ENCODE measurements at places on chromosomes 6 and 20.

DNA sequence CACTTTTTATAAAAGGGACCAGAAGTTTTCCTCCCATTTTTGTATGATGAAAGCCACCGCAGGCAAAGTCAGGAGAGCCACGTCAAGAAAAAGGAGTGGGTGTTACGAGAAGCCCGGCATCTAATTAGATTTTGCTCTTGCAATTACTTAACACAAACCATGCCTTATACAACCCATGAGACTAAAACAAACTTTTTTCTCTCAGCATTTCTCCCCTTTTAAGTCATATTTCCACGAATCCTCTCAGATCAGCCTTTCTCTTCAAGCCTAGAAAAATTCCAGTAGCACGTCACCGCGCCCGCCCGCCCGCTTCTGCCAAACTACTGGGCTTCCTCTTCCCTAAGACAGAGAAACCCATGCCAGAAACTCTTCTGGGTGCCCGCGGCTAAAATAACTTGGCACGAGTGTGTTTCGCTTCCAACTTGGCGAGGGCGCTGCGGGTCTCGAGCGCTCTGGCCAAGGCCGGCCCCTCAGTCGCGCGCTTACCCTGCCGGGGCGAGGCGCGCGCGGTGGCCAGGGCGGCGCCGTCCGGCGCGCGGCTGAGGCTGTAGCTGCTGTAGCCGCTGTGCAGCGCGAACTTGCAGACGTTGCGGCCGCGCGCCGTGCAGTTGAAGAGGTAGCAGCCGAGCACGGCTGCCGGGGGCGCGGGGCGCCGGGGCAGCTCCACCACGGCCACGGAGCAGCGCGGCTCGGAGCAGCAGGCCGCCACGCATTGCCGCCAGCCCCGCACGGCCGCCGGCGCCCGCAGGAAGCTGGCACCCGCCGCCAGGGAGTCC lies 1.0 kb downstream of the LRP11 start:
- DNase-seq = peak; percentile 46

- no peak for DNase-seq
These were observed 92.8 kb upstream of the SASH1 start for GRCh38 chr6:148249679-148250375.

- no peak for DNase-seq
These were observed 63.3 kb upstream of the MAP7 start for GRCh38 chr6:136613477-136613876.

DNA sequence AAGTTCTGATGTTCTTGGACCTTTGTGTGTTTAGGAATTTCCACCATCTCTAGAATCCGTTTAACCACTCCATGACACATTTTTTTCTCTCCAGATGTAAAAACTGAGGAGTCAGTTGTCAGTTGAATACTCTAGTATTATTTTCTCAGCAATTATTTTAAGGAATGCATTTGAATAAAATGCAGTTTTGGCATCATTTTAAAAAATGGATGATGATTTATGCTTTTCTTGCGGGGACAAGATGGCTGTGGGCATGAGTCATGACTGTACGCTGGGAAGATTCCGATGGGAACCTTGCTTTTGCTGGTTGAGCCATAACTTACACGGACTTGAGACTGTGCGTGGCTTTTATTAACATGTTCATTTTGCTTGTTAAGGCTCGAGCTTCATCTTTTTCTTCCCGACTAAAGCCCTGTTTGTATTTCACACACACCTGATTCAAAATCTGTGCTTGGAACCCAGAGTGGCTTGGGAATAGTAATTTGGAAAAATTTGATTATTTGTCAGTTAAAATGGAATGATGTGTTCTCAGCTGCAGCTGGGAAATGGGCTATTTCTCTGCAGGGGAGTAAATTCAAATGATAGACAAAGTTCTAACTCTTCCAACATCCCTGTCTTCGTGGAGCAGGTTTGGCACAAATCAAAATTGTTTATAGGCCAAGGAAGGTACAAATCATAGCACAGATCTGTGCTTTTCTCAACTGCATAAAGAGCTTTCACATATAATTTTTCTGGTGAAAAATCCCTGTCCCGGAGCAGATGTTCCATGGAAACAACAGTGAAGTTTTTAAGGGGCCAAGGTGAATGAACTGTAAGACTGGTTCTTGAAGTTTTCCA lies 470.5 kb upstream of the JAG1 start:
- no peak for DNase-seq

DNA sequence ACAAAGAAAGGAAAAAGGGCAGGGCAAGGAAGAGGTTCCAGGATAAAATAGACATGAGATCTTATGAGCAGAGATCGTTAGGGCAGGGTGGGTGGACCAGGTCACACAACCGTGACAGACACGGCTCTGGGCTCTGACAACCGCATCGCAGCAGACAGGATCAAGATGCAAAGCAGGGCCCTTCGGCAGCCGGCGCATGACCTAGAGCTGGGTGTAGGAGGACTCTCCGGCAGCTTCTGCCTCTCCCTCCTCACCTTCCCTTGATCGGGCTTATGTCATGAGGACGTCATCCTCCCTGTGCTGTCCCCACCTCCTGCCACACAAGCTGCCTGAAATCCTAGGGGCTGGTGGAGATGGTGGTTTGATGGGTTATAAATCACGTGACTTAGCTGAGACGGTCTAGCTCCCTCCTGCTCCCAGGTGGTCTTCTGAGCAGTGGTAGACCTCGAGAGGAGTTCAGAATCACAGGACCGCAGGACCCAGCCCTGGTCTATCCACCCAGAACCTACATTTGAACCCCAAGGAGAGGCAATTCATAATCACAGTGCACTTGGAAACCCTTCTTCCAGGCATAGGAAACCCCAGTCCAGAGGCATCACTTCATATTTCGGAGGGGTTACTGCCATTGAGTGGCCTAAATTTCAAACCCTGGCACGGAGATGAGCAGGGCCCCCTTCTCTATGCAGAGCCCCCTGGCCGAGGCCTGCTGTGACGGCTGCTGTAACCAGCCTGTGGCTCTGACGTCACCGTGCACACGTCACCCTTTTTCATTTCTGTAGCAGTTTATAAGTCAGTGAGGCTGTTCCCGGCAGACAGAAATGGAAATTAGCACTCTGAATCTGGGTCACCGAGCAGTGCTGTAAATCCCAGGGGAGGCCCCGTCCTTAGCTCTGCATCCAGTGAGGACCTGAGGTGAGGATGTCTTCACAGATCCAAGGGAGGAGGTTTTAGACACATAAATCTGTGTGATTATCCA lies 8.7 kb upstream of the CCR6 start:
- no peak for DNase-seq

Measured in NCI-H1092 treated with DMSO at 0.1 percent for 48 hours (cell line).